ENCODE measurements at places on chromosomes 3 and 15.

GRCh38 chr3:162945626-162946025 lies 1449.0 kb downstream of the OTOL1 start:
- no peak for DNase-seq

- no peak for DNase-seq
Measured at GRCh38 chr15:84832448-84833040, 15.4 kb downstream of the ALPK3 start.

DNA sequence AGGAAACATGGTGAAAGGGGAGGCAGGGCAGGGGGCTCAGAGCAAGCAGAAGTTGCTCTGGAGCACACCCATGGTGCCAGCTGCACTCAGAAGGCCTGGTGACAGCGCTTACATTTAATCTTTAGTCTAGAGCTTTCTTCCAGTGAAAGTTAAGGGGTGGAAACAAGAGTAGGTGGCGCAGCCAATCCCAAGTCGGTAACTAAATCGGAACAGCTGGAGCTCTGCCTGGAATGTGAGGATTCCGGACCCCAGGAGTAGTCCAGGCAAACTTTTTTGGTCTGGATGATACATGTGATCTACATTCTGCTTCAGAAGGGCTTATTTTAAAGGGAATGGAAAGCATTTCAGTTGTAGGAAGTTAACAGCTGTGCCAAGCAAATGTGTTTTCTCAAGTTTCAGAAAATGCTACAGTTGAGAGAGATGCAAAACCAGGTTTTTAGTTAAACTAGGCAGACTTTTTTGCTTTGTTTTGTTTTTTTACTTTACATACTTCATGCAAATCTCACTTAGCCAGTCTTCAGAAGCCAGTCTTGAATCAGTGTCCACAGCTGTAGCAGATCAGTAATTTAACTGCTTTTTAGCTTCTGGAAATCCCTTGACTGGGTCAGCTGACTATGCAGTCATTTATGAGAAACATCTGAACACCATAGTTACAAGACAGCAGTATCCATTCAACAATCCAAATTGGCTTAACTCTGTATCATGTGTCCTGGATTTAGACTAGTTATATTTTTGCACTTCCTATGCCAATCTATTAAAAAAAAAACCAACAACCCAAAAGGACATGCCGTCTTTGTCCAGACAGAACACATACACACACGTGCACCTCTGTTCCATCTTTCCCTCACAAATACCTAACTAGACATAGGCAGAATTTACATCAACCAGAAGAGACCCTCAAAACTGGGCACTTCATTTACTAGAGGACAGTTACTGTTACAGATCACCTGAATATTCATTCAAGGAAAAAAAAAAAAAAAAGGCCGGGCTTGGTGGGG lies 33.2 kb downstream of the ZNF106 start:
- DNase-seq: no peak

GRCh38 chr3:186566772-186567071 lies 417 bp downstream of the TBCCD1 start:
- no peak for DNase-seq

GRCh38 chr3:43971486-43971885 lies 270.2 kb upstream of the TOPAZ1 start:
- no peak for DNase-seq

GRCh38 chr3:129213238-129213637 lies 29.5 kb upstream of the CNBP start:
- no peak for DNase-seq

Measured in natural killer cell (primary cell).